ENCODE measurements at places on chromosomes 5 and 9.

GRCh38 chr5:140224658-140225057 is 49.7 kb downstream of the CYSTM1 start:
- no peak for DNase-seq

DNA sequence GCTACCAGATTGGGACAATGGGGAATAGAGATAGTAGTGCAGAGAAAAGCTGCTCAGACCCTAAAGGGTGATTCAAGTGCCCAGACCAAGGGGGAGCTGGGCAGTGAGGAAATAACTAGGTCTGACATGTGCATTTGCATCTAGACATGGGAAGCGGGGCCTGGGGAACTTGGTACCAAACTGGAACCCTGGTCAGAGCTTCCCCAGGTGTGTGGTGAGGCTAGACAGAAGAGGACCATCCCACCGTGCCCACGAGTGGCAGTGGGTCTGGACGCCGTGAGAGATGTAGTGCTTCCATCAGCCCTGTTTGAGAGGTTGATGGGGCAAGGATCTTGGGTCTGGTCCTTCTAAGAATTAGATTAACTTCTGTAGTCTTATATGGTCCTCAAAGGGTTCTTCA is 7.6 kb downstream of the TMEM8B start:
- DNase-seq, result no peak

DNA sequence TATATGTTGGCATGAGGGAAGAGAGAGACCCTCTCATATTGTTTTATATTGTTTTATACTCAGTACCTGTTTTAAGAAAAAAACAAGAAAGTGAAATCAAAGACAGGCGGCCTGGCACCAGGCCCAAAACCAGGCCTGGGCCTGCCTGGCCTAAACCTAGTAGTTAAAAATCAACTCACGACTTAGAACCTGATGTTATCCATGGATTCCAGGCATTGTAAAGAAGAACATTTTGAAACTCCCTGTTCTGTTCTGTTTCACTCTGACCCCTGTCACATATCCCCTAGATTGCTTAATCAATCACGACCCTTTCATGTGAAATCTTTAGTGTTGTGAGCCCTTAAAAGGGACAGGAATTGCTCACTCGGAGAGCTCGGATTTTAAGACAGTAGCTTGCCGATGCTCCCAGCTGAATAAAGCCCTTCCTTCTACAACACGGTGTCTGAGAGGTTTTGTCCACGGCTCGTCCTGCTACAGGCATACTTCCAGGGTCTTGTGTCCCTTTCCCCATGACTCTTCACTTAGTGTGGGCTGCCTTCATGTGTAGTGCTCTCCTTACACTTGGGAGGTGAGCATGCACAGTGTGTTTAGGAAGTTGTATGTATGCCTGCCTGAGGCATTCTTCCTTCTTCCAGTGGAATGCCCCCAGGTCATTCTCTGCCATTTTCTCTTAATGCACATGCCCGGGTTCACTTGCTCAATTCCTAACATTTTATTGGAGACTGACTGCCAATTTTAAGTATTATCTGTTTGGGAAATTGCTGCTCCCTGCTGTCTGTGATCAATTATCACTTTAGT is 17.8 kb downstream of the TBCA start:
- no peak for DNase-seq

DNA sequence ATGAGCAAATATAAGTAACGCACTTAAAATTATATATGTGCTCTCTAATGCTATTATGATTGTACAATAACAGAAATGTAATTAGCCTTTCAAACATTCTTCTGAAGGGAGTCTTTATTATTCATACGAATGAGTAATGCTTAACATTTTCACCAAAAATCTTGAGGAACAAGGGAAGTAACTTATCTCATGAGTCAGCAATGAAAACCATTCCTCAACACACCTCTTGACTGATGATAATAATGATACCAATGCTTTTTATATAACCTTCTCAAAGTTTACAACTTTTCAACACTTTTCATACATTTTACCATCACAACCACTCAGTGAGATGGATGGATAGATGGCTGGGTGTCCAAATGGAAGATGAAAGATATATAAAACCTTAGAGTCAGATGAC is 369.3 kb downstream of the BNC2 start:
- peak; percentile 86 for DNase-seq

DNA sequence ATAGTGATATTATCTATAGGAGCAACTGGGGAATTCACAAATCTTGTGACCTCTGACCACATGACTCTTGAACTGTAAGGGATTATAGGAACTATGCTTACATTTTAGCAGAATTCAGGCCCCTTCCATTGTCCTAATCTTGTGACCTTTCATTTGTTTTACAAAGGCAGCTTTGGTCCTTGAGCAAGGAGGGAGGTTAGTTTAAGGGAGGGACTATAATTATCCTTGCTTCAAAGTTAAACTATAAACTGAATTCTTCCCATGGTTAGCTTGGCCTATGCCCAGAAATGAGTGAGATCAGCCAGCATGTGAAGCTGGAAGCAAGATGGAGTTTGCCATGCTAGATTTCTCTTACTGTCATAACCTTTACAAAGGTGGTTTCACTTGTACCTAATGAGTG is 51.2 kb downstream of the TARS1 start:
- DNase-seq, result no peak

DNA sequence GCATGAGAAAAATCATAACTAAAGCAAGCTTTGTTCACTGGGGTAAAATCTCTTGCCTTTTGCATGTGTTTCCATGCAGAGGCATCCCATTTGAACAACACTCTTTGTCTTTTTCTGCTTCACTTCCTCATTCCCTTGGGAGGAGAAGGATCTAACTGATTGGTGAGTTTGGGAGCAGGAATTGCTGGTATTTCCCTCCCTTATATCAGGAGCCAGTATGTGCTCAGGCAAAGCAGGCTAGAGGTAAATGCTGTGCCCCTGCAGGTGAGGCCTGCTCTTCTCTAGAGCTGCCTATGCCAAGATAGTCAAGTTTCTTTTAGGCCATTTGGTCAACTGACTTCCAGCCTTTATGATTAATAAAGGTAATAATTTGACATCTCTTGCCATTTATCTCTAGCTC is 179.9 kb downstream of the COX7C start:
- no peak for DNase-seq

DNA sequence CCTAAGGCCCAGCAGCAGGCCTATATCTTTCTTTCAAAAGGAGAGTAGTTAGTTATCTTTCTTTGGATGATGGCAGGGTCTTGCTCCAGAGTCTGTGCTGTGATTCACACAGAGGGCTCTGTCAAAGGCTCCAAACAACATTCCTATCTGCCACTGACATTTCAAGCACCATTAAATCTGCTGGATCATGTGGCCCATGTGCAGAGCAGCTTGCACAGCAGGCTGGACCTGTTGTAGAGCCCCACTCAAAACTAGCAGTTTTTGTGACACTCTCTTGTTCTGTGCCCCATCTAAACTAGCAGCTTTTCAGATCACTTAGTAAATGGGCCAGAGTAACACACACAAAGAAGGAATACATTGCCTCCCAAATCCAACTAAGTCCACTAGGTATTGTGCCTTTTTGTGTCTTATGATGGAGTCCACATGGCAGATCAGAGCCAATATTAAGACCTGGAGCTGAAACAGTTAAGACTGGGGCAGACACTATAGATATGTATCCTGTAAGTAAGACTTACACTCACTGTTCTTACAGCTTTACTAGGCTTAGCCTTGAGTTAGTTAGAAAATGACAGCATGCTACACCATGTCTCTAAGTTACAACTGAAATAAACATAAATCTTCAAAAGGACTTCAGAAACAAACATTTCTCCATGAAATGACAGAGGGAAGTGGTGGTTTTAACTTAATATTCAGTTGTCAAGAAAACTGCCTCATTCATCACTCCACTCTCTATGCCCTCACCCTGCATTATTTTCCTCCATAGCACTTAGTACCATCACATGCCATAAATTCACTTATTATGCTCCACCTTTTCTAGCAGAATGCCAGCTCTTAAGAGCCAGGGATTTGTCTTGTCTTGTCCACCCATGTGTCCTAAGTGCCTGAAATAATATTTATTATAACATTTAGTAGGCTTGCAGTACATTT is 400.9 kb downstream of the RAB3C start:
- peak; percentile 7 for DNase-seq
